Stimulated activated CD8-positive, alpha-beta memory T cell treated with anti-CD3 and anti-CD28 coated beads, Interleukin-15, amount 100 ng/mL, for 24 hours (primary cell): ENCODE measurements at places on chromosomes 2 and 18.

- DNase-seq, result no peak
Observed at GRCh38 chr18:75081486-75081885, 127.5 kb downstream of the PTGR3 start.

DNA sequence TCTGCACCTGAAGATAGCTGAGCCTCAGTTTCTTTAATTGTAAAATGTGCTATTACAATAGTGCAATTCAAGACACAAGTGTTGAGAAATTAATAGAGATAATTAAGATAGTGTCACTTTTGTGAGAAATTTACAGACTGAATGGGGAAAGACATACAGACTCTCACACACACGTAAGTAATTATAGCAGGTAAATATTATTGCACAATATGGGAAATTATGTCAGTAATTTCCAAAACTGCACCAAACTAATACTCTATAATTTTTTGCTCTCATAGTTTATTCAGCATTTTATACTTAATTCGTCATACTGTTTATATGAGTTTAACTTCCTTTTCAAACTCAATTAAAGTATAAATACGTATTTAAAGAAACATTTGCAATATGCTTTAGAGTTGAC is 124.9 kb upstream of the GYPC start:
- no peak for DNase-seq

DNA sequence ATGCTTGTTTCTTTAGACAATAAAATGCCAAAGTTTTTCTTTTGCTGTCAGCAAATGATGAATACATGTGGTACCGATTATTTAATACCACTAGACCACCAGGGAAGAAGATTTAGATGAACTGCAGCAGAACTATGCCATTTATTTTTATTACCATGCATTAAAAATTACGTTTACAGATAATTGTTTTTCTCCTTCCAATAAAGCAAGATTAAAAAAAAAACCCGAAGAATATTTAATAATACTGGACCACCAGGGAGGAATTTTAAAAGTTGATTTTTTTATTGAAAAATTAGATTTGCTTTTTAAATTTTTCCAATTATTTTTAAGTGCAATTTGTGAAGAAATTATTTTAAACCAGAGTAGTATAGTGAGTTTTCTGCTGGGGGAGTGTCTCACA is 170.3 kb upstream of the HNRNPA3 start:
- DNase-seq, result no peak

GRCh38 chr2:80403081-80403480 is 98.5 kb upstream of the LRRTM1 start:
- DNase-seq, result no peak

GRCh38 chr2:224893848-224894247 is 148.4 kb downstream of the DOCK10 start:
- no peak for DNase-seq
